ENCODE measurements at places on chromosomes 6 and 20.

DNA sequence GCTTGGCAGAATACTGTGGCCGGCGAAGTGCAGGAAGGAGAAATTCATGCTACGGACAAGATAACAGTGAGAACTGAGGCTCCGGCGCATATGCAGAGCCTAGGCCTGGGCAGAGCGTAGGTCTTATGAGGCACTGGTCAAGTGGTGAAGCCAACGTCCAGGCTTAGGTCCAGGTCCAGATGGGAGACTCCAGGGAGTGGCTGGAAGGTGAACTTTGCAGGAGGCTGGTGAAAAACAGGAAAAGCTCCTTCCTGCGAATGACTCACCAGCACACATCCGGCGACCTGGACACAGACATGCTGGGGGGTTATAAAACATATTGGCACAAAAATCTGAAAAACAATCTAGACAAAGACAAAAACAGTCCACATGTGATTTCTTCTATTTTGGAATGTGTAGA, 15.4 kb downstream of the C6orf141 start:
- no peak for DNase-seq

DNA sequence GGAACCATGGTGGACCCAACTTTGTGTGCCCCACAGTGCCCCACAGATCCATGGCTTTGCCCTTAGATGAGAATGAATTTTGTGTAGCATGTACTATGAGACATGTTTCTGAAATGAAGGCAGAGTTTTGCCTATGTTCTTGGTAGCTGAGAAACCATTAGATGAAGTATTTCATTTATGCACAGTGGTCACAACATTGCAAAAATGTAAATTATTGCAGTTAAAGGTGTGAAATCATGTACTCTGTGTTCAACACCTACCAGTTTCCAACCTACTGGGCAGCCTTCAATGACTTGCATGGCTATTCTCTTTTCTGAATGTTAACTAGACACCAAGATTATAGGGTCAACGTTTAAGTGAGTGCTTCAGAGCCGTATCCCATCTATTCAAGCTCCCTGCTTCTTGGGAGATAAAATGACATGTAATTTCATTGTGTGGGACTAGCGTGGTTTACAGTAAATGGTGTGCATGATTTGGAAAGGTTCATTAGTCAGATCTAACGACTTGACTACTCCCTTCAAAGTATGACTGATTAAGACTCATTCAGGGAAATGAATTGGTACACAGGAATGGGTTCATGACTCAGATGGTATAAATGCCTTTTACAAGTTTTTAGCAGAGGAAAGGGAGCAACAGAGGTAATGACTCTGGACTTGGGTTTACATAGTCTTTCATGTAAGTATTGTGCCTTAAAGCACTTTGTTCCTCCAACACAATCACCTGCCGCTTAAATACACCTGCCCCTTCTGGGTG, 106.1 kb upstream of the AKIRIN2 start:
- peak; percentile 9 for DNase-seq

DNA sequence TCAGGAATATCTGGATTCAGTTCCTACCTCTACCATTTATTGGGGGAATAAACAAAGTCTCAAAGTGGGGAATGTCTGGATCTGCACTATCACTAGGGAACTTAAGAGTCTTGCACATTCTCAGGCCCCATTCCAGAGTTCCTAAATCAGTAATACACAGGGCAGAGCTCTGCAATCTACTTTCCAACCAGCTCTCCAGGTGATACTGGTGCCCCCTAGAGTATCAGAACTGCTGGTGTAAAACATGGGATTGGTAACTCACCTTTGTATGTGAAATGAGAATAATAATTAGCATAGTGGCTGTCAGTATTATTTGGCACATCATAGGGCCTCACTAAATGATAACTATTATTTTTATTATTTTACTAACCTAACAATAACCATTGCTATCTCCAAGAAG, 278.8 kb upstream of the IMPG1 start:
- no peak for DNase-seq

GRCh38 chr6:168196881-168197635, 118.0 kb upstream of the FRMD1 start:
- DNase-seq = no peak

DNA sequence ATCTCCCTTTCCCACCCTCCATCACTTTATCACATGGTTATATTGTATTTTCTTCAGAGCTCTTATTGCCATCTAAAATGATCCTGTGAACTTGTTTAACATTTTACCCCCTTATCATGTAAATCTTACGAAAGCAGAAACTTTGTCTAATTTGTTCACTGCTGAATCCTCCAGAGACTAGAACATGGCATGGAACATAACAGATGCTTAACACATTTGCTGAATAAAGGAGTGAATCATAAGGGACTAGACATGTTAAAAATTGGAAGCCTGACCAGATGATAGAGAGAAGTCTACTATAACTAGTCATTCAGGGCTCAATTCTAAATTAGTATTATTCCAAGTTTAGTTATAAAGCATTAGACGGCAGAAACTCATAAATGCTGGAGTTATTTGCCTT, 73.3 kb downstream of the MAN1A1 start:
- DNase-seq = no peak

GRCh38 chr6:36593569-36594028, 563 bp upstream of the SRSF3 start:
- peak; percentile 57 for DNase-seq

DNA sequence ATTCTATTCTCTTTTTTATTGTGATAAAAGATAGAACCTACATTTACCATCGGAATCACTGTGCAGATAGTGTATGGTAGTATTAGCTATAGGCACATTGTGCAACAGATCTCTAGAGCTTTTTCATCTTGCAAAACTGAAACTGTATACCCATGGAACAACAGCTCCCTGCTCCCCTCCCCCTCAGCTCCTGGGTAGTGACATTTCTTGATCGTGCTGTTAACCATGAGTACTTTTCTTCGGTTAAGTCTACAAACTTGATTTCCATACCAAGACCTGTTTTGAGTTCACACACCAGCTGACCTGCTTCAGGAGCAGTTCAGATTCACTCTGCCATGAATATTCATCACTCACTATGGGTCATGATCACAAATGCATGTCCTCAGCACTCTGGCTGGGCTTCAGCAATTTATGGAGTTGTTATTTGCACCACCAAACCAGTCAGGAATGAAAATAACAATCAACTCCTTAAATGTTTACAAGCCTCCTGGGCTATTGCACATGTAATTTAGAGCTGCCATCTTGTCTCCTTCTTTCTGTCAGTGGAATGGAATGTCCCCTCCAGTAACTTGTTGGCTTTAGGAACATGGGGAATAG, 32.8 kb downstream of the PRDM1 start:
- DNase-seq = no peak

DNA sequence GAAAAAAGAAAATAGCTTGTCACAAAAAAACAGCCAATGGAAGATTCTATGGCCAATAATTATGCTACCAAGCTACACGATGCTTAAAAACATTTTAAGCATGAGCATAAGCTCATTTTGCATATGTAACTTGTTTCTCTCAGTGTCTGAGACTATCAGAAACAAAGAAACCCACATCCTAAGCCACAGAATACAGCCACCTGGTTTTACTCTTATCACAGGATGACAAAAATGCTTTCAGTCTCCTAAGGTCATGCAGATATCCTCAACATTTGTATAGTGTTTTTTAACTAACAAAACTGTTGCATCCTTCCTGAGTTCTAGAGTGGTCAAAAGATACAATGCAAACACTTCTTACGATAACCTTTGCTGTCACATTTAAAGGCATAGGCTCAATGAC, 172.1 kb upstream of the RUNX2 start:
- no peak for DNase-seq

DNA sequence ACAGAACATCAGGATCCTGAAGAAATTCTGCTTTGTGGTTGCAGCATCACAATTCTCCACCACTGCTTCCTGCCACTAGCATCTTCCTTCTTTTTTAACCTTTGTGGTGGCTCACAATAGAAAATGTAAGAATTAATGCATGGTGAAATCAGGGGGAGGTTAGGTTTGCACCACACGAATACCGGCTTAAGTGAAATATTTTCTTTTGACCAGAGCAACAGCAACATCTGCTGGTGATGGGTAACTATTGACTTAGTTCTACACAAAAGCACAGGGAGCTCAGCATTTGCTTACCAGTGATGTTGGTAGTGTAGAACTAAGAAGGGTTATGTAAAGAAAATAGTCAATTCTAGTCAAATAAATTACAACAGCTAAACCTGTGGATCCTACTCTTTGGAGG, 280.5 kb downstream of the SYNE1 start:
- DNase-seq = no peak

- no peak for DNase-seq
Observed at GRCh38 chr6:150183105-150183504, 40.3 kb downstream of the PPP1R14C start.

- DNase-seq = no peak
Observed at GRCh38 chr6:129402244-129402643, 307.7 kb downstream of the ARHGAP18 start.

DNA sequence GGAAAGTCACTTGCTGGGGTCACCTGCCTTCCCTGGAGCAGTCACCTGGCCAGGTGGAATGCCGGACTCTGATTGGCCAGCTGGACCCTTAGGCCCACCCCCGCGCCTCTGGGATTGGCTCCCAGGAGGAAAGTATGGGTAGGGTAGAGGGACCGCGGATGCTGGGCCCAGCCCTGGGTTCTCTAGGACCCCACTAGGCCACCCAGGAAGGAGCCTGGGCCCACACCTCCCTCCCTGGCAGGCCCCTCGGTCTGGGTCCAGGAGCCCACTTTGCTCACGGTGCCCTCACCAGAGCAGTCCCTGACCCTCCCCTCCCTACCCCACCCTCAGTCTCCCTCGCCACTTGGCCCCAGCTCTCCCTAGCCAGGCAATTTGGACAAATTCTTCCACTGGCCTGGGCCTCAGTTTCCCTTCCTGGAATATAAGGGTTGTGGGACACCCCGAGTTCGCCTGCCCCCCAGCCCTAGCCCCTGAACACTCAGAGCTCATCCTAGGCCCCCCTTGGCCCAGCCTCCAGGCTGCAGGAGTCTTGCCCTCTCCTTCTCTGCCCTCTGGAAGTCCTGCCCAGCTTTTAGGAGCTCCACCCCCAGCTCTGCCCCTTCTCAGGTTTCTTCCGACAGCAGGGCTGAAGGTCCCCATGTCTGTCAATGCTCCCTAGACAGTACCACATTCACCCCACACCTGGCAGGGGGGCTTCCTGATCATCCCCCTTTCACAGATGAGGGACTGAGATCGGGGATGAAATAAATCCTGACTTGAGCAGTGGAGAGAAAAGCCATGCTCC, 299.6 kb downstream of the TAF4 start:
- no peak for DNase-seq

GRCh38 chr20:62018437-62019143, 47.1 kb downstream of the TAF4 start:
- no peak for DNase-seq

DNA sequence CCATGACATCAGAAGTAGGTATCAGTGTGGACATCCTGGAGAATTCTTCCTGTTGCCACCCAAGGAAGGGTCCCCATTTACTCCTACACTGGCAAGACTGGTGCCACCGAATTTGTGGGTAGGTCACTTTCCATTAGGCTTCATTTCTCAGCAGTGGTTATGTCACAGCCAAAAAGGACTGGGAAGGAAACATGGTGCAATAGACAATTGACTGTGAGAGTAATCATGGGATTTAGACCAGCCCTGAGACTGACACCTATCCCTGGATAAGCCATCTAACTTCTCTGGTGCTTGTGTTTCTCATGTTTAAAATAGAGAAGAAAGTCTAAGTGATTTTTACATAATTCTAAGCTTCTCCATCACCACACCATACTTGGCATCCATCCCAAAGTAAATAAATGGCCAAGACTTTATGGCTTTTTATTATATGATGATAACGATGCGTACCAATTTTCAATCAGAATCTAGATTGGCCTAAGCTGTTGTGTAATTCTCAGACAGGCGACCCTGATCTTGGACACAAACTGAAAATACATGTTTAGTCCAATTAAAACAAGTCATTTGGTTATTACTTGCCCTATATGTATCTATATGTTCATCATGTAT, 10.2 kb downstream of the SMPDL3A start:
- no peak for DNase-seq

DNA sequence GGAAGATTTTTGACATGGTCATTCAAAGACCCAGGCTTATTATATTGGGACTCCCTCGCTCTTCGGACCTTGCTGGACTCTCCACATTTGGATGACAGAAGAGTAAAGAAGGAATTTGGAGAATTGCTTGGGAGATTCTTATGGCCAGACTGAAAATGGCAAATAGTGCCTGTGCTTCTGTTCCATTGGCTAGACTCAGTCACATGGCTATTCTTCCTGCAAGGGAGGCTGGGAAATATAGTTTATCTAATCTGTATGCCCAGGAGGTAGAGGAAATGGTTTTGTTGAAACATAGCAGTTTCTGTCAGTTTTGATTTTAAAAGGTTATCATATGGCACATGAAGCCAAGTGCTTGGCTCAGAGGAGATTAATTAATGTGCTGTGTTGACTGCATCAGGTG, 286.6 kb upstream of the JAG1 start:
- DNase-seq = no peak

DNA sequence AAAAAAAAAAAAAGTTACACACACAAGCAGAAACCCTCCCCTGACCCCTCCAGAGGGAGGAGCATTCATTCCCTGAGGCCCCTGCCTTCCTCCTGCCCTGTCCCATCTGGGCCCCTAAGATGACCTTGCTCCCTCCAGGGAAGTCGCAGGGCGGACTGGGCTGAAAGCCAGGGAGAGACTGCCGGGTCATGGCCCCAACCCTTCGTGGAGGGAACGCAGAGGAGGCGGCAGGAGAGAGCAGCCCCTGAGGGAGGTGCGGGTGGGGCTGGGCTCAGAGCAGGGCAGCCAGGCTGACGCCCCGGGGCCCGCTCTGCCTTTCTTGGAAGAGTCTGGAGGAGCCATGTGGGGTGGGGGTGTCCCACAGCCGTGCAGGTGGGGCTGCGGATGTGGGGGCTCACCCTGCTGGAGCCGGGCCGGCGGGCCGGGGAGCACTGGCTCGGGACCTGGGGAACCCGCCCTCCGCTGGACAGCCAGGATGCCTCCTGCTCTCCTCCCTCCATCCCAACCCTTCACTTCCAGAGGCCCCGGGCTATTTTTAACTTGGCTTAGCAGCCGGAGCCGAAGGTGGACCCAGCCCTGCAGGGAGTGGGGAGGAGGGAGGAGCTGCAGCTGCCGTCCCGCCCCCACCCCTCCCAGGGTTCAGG, 15.0 kb upstream of the ABHD16B start:
- DNase-seq = no peak

DNA sequence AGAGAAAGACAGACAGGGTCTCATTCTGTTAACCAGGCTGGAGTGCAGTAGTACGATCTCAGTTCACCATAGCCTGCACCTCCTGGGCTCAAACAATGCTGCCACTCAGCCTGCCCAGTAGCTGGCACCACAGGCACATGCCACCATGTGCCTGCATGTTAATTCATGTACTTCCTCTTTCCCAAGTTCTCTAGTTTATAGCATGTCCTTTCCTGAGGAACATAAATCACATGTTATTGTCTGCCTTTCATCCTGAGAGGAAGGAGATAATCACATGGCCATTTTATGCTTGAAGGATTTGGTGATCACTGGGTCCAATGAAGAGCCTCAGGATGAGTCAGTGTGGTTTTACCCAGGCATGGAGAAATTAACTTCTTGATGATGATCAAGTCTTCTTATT, 47.9 kb downstream of the COL11A2 start:
- peak; percentile 28 for DNase-seq

- no peak for DNase-seq
Observed at GRCh38 chr6:157885876-157886275, 62.8 kb downstream of the SNX9 start.

- peak; percentile 57 for DNase-seq
Observed at GRCh38 chr20:38790200-38791053, 15.1 kb upstream of the PPP1R16B start.

- DNase-seq = no peak
Observed at GRCh38 chr6:6717953-6718352, 129.4 kb downstream of the LY86 start.

- no peak for DNase-seq
Observed at GRCh38 chr6:16671302-16672289, 89.7 kb downstream of the ATXN1 start.

All from RCC 7860 (cell line).